ENCODE measurements at places on chromosomes 6 and 20.

DNA sequence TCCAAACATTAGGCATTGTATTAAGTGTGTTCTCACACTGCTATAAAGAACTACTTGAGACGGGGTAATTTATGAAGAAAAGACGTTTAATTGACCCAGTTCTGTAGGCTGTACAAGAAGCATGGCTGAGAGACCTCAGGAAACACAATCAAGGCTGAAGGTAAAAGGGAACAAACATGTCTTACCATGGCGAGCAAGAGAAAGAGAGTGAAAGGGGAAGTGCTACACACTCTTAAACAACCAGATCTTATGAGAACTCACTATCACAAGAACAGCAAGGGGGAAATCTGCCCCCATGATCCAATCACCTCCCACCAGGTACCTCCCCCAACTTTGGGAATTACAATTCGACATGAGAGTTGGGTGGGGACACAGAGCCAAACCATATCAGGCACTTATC lies 86.6 kb upstream of the TOP1 start:
- no peak for DNase-seq

DNA sequence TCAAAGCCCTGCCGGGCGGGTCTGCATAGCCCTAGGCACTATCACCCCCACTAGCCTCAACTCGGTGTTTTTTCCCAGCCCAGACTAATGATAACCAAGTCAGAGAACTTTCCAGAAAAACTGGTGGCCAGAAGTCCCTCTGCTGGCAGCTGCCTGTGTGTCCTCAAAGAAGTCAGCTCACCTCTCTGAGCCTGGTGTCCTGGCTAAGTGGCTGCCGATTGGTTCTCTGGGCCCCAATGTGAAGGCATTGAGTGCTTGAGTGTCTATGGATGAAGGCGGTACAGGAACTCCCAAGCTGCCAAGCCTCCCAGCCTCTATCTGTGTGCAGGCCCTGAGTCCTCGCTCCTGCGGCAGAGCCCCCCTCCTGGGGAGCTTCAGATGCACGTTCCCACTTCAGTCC lies 355.6 kb downstream of the TAF4 start:
- DNase-seq, result no peak

DNA sequence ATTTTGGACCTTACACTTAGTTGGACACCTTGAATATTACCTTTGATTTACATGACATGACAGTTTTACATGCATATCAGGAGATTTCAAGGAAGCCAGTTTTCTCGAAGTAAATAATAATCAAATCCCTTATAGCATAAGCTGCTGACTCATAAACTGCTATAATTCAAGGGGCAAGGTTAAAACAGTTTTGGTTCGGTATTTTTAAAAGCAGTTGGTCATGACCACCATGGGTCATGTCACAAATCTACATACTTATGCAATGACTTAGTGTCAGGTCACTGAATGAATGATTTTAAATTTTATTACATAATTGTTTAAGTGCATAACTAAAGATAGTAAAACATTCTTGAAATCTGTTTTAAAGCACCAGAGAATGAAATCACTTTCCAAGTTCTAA lies 158.0 kb downstream of the DST start:
- peak; percentile 28 for DNase-seq

GRCh38 chr6:161836643-161837448 lies 563.0 kb upstream of the AGPAT4 start:
- peak; percentile 11 for DNase-seq

GRCh38 chr6:125357515-125358256 lies 55.9 kb upstream of the HDDC2 start:
- DNase-seq, result no peak

GRCh38 chr20:13017235-13017634 lies 8.5 kb downstream of the SPTLC3 start:
- no peak for DNase-seq

DNA sequence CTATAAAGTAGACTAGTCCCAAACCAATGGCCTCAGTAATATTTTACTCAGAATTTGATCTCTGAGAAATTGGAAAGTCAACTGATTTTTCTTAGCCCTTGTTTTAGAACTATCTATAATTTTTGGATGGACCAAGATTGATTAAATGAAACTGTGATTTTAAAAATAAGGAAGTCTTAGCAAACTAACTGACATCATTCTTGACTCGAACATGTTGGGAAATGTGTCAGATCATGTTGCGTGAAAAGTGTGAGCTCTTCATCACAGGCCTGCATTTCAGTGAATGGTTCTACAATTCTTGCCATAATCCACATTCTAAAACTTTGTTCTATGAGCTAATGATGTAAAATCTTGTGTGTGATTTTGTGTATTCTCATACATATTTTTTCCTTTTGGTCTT lies 11.0 kb downstream of the TNFAIP3 start:
- no peak for DNase-seq

DNA sequence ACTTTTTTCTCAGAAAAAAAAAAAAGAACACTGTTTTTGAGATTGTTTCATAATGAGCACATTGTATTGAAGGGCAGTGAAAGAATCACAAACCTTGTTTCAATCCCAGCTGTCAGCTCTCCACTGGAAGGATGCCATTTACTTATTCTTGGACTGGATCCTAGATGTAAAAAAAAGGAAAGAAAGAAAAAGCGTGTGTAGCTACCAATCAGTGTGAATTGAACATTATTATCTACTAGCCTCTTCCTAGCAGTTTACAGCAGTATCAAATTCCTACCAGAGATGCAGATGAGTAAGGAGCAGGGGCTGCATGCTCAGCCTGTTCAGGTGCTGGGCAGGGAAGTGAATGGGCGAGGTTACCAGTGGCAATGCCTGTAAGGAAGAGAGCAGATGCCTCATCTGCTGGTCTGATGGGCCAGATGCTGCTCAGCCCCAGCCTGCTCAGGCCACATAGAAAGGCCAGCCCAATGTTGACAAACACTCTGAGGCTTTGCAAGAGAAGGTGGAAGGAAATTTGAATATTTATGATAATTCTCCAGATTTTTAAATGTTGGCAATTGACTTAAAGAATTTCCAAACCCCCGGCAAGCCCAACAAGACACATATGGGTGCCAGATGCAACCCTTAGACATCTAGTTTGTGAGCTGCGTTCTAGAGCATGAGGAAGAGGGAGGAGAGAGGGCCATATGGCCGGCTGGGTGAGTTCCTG lies 189.5 kb downstream of the IBTK start:
- DNase-seq, result peak; percentile 55

DNA sequence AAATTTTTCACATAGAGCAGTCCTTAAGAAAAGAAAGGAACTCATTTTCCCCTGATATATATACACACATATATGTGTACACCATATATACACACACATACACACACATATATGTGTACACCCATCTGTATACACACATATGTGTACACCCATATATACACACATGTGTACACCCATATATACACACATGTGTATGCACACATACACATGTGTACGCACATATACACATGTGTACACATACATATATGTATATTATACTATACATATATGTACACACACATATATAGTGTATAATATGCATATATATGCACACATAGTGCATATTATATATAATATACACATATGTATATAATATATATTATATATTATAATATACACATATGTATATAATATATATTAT lies 9.1 kb downstream of the MAP3K4 start:
- no peak for DNase-seq

DNA sequence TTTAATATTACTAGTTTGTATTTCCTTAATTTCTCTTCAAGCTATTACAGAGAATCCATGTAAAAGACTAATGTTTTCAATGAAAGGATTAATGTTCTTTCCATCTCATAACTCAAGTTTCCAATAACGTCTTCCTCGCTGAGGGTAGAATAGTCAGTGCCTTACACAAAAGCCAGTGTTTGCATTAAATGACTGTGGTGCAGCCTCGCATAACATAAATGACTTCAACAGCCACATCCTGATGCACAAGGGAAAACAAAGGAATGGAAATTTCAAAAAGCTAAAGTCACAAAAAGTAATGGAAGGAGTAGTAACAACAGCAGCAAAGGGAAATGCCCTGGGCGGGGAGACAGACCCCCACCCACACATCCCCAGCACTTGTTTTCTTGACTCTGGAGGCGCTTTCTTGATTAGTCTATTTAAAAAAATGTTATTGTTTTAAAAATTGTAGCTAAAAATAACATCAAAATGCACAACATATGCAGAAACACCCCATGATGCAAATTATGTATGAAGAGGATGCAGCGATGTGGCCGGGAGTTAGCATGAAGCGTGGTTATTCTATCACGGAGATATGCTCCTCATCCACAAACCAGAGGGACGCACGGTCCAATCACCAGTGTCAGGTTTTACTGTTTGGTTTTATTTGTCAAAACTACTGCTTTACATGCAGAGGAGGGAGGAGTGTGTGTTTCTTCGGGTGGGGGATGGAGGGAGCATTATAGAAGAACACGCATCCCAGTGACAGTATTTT lies 228.6 kb downstream of the GMPR start:
- no peak for DNase-seq

GRCh38 chr6:161943561-161943960 lies 669.7 kb upstream of the AGPAT4 start:
- DNase-seq, result no peak

GRCh38 chr6:149951626-149952025 lies 9.8 kb downstream of the ULBP2 start:
- DNase-seq, result no peak

GRCh38 chr20:672963-673602 lies 2.5 kb downstream of the SCRT2 start:
- no peak for DNase-seq

DNA sequence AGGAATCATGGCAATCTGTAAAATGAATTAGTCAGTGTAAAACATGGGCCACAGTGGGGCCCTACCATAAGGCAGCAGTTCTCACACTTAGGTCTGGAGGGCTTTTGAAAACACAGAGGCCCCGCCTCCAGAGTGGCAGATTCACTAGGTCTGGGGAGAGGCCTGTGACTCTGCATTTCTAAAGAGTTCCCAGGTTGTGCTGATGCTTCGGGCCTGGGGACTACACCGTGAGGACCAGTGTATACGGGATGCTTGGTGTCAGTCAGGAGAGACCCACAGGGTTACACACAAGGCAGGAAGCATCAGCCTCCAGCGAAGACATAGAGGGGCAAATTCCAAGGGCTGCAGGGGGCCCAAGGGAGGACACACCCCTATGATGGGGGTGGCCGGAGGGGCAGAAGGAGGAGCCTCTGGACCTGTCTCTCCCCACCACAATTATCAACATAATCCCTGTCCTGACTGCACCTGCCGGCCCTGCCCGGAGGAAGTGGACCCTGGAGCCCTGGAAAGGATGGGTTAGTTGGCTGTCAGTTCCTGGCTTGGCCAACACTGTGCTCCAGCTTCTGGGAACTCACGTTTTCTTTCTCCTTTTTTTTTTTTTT lies 46.7 kb downstream of the FGD2 start:
- no peak for DNase-seq

- no peak for DNase-seq
Measured at GRCh38 chr6:154002894-154003293, 36.1 kb upstream of the OPRM1 start.

- no peak for DNase-seq
Measured at GRCh38 chr20:9515214-9515585, 810 bp downstream of the LAMP5 start.

DNA sequence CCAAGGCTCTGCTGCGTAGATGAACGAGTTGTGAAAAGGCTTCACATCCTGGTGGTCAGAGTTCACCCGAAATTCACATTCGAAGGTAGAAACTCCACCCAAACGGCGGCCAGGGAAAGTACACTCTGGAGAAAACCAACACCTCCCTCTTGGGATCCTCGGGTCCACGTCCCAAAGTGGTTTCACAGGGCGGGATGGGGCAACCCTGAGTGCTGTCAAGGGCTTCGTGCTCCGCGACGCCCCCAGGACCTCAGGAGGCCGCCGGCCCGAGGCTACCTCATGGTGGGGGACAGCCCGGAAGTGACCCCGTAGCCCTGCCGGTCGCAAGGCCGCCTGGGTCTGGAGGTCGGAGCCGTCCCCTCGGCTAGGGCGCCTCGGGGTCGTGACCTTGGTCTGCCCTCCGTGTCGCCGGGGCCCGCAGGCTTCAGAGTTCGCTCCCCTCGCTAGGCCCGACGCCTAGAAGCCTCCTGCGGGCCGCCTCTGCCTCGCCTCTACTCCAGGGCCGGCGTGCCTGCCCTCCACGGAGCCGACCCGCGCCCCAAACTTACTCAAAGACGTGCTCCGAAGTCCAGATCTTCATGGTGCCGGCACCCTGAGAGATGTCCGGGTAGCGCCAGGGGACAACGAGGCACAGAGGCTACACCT lies at the start of gene PRELID3B:
Gene PRELID3B (minus strand): TSS at position 636 of the 645 bp plus-strand sequence. CDS start 56 bp downstream, at position 580.
- peak; percentile 38 for DNase-seq

DNA sequence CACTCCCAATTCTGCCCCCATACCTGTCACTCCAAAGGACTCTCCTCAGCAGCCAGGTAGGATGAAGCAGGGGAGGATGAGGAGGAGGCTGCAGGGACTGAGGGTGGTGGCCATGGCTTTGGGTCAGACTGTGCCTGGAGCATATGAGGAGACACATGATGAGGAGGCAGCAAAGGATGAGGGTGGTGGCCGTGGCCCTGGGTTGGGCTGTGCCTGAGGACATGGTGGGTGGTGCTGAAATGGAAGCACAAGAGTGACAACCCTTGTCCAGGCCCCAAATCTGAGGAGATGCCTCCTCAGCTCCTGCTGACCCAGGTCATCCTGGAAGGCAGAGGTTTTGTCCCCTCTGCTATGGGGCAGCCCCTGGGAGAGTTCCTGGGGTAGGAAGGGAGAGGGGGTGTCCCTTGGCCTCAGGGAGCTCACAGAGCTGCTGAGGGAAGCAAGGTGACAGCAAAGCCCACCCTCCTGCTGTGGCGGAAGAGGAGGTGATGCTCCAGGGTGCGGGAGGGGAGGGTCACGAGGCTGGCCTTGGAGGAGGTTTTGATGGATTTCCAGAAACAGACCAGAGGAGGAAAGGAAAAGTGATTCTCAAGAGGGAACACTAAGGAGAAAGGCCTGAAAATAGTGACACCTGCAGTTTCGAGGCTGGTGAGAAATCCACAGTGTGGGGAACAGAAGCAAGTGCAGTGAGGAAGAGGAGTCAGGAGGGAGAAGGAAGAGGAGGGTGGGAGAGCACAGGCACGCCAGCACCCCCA lies 4.6 kb downstream of the RAET1G start:
- DNase-seq, result no peak
